ENCODE measurements at places on chromosomes 6 and 20.

DNA sequence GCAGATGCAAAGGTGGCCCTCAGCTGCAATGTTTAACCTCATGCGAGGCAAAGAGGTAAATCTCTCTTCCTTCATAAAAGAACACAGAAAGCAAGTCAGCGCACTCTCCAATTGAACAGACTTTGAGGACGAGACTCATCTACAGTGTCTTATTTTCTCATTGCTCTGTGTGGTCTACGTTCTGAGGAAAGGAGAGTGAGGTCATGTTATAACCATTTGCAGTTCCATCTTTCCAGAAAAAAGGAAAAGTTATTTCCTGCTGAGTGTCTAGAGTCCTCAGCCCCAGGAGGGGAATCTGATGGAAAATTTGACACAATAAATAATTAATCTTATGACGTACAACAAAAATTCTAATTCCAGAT lies 35.6 kb upstream of the THBS2 start:
- DNase-seq: no peak

DNA sequence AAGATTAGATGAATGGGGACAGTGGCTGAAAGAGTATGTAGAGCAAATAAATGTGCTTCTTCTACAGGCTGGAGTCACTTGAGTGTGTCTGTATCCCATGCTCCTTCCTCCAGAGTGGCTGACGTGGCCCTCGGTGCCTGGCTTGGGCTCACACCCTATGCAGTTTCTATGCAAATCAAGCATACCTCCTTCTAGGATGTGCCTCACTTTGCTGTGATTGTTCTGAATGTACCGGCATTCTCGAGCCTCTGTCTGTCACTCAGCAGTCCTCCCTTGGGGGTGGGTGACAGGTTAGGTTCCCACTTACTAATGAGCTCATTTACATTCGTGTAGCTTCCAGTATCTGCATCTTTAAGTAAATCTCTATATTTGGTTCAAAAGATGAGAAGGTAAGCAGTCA lies 55.1 kb upstream of the HDDC2 start:
- no peak for DNase-seq

GRCh38 chr6:168554472-168554871 lies 113.5 kb downstream of the SMOC2 start:
- no peak for DNase-seq

- no peak for DNase-seq
Measured at GRCh38 chr6:43627008-43627825, 1.8 kb downstream of the GTPBP2 start.

- no peak for DNase-seq
Measured at GRCh38 chr6:4472969-4473642, 303.1 kb upstream of the CDYL start.

DNA sequence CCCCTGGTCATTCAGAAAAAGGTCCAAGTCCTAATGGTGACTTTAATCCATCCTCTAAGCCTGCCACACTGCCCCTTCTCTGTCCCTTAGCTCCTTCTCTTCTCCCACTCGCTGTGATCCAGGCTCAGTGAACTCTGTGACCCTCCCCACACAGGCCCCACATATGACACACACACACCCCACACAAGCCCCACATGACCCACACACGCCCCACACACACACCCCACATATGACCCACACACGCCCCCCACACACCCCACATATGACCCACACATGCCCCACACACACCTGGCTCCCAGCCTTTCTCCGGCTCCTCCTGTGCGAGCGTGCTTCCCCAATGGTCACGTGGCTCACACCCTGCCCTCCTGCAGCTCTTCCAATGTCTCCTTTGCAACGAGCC lies 528.4 kb upstream of the AGPAT4 start:
- no peak for DNase-seq

GRCh38 chr20:34768096-34768495 lies 57.4 kb downstream of the NCOA6 start:
- DNase-seq: no peak

- DNase-seq: no peak
Measured at GRCh38 chr6:20013066-20013861, 176.1 kb downstream of the ID4 start.

DNA sequence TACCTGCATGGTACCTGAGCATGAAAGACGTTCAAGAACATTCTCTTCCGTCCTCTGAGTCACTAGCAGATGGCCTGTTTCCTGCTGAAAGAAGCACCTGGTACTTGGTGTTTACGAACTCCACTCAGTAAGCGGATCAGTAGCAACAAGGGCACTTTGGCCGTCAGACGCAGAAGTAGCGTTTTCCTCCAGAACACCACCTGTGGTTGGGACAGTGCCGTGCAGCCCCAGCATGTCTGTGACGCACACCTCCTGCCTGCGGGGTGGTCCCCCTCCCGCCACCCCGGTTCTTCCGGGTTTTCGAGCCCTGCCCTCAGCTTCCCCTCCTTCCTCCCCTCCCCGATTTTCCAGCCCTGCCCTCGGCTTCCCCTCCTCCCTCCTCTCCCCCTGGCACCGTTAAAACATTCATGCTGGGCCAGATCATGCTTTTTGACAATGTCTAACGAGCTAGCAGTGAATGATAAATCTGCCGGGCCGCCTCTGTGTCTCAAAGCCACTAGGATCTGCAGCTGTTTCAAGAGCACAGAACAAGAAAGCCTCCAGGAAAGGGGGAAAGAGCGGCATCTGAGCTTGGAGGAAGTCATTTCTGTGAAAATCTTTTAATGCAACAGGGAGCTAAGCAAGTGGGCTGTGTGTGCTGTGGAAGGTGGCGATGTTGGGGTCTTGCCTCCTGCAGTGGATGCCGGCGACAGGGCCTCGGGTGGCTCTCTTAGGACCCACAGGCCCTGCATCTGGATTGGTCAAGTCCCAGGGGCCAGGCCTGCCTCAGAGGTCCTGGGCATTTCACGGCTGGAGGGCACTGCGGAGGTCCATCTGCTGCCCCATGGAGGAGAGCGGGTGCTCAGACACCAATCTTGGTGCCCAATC lies 207.9 kb downstream of the ERMARD start:
- no peak for DNase-seq

Measured in activated CD4-positive, alpha-beta T cell treated with anti-CD3 and anti-CD28 coated beads, Interleukin-2, amount 50 U/mL, for 24 hours (primary cell).